Endothelial cell of umbilical vein (primary cell): ENCODE measurements at places on chromosomes 1 and 21. TPM values are rescaled to one million over a fixed set of nuclear protein-coding genes. Genes with fewer than 3 reads are reported as not detected.

DNA sequence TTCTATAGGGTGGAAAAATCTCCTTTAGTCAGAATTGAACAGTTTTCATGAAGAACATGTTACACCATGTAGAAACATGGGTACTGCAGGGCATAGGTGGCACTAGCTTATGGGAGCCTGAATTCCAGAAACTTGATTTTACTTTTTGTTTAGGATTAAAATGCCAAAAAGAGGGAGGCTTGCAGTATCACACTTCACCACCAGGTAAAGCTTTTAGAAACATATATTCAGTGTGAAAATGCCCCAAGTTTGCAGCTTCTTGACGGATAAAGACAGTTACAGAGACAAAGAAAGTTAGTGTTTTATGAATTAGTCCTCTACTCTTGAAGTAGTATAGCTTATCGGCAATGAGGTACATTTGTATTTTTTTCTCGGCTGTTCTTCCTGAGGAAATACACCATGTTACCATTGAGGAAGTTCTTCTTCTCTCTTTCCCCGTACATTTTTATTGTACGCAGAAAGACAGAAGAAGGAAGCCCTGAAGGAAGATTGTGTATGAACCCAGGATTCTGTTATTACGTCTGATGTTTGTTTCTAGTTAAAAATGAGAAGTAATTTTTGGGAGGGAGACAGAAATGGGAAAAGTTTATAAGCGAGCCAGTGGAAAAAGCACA is 66.1 kb downstream of the PBX1 start:
- H3K4me3 ChIP-seq: no peak overlapping the region
- H3K27me3 ChIP-seq: no peaks in the 10 kb centered on the region
- H3K36me3 ChIP-seq: no peaks in the 10 kb centered on the region
- H3K27ac ChIP-seq: no peak overlapping the region
- no peaks in the 10 kb centered on the region for H3K4me1 ChIP-seq
- peak; percentile 43 for DNase-seq

GRCh38 chr1:163202833-163203451 is at the start of gene RGS5:
Gene RGS5 (minus strand): TSS chr1:163202916. CDS start chr1:163202835, 81 bp downstream.
- H3K27me3 ChIP-seq: no peaks in the 10 kb centered on the region
- peak within 1 kb of the TSS; percentile 98 for H3K4me3 ChIP-seq
- DNase-seq: peak; percentile 78
- H3K4me1 ChIP-seq: peaks cover 41% of the 10 kb centered on the region
- no peaks in the 10 kb centered on the region for H3K36me3 ChIP-seq

DNA sequence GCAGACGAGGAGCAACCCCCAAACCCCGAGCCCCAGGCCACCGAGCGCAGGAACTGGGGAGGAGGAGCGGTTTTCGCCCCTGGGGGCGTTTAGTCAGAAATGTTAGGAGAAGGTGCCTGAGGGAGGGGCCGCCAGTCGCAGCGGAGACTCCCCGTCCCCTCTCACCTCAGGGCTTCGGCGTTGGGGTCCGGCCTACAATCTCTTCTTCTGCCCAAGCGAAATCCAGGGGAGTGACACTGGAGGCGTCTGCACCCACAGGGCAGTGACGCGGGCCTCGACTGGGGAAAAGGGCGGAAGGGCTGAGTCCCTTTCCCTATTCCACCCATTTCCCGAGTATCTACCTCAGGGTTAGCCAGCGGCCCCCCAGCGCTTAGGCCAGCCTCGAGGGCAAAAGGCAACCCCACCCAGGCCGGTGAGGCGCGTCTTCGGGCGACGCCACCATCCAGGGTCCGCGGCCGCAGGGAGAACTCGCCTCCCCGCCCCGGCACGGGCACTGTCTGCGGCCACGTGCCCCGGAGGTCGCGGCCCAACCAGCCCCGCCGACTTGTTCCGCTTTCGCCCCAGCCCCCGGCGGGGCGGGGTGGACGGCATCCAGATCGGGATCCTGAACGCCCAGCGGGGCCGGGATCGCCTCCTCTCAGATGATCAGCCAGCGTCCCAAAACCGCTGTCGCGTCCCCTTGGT is 118.7 kb upstream of the BARHL2 start:
- no peak for DNase-seq
- no peak overlapping the region for H3K4me3 ChIP-seq
- no peaks in the 10 kb centered on the region for H3K4me1 ChIP-seq
- H3K27me3 ChIP-seq: peaks cover 88% of the 10 kb centered on the region
- H3K36me3 ChIP-seq: no peaks in the 10 kb centered on the region

Gene OPRD1
- total RNA-seq: not detected in 2 replicates

- no peak for DNase-seq
- H3K27me3 ChIP-seq: no peaks in the 10 kb centered on the region
- peaks cover 28% of the 10 kb centered on the region for H3K4me1 ChIP-seq
Observed at GRCh38 chr1:235329139-235329902, 951 bp downstream of the GGPS1 start.

GRCh38 chr1:54415991-54416390 is 9.8 kb upstream of the SSBP3 start:
- H3K4me1 ChIP-seq: peaks cover 11% of the 10 kb centered on the region
- no peaks in the 10 kb centered on the region for H3K36me3 ChIP-seq
- no peak overlapping the region for H3K27ac ChIP-seq
- no peak overlapping the region for H3K4me3 ChIP-seq
- peaks cover 2% of the 10 kb centered on the region for H3K27me3 ChIP-seq

Gene SUSD4
- not detected in 2 replicates for total RNA-seq

- H3K4me1 ChIP-seq: peaks cover 7% of the 10 kb centered on the region
- no peak for DNase-seq
- no peak overlapping the region for H3K27ac ChIP-seq
- no peak overlapping the region for H3K4me3 ChIP-seq
- H3K36me3 ChIP-seq: no peaks in the 10 kb centered on the region
Observed at GRCh38 chr1:228410671-228411070, 4.0 kb upstream of the TRIM11 start.

DNA sequence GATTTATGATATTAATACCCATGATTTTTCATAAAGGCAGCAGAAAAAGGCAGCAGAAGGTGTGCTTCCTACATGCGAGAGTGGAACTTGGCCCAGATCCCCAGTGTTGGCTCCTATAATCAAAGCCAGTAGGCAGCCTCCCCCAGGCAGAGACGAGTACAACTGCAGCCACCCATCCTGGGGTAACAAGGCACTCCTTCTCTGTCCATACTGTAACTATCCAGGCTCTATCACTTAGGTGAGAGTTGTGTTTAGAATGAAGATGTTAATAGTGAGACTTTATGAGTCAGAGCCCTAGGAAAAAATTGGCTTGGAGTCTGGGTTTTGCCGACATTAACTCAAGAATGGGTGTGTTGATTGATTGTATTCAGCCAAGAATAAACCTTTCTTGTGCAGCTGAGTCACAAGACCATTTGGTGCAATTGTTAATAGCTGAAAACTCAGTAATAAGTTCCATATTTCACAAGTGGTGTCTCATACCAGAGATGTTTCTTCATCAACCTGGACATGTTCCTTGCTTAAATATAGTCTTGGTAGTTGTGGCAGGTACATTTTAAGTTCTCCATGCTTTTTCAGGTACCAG is 322.3 kb downstream of the DUSP10 start:
- H3K4me3 ChIP-seq: no peak overlapping the region
- H3K27me3 ChIP-seq: no peaks in the 10 kb centered on the region
- H3K36me3 ChIP-seq: no peaks in the 10 kb centered on the region
- no peak overlapping the region for H3K27ac ChIP-seq
- DNase-seq: peak; percentile 60
- peaks cover 24% of the 10 kb centered on the region for H3K4me1 ChIP-seq

DNA sequence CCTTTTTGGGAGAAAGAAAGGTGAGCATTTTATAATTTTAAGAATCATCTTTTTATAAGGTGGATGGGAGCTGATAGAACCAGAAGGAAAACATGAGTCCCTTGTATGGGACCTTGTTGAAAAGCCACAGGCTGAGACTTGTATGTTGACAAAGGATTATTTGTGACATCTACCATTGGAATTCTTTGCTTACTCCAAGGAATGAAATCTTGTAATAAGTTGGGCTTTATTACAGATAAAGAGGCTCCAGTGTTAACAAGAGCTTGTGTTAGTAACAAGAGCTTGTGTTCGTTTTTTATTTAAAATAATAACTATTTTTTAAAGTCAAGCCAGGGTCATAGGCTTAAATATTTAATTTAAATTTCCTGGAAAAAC is 201.1 kb upstream of the CHRM3 start:
- no peak for DNase-seq
- no peak overlapping the region for H3K4me3 ChIP-seq
- H3K36me3 ChIP-seq: no peaks in the 10 kb centered on the region
- no peak overlapping the region for H3K27ac ChIP-seq
- H3K4me1 ChIP-seq: no peaks in the 10 kb centered on the region

Gene OR2M3
- total RNA-seq: not detected in 2 replicates

Gene PEX19
- total RNA-seq: 31.5 and 38.4 TPM in 2 replicates

DNA sequence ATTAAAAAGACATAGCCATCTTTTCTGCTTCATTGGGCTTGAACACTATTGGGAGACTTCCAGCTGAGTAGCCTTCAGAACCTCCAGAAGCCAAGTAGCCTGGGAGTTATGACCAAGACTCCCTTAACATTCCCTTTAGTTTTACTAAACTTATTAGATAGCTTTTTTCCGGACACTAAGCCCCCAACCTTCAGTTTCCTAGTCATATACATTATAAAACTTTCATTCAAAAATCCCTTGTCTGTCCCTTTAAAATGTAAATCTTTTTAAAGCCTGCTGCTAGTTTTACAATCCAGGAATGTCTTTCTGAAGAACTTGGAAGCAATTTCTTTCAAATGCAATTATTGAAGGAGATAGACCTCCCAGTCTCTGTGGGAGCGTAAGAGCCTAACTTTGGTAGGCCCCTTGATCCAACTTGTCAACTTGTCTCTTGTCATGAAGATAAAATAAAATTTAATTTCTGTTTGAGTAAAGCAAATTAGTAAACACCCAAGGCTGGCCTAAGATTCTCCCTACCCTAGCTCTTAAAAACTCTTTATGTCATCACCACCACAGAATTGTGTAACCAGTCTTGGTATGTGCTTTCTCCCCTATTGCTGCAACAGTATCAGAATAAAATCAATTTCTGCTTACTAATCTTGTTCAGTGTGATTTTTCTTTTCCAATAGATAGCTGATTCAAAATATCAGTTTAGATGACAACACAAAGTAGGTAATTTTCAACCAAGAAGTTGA is 796.2 kb downstream of the PLA2G4A start:
- no peaks in the 10 kb centered on the region for H3K36me3 ChIP-seq
- no peak overlapping the region for H3K27ac ChIP-seq
- no peaks in the 10 kb centered on the region for H3K4me1 ChIP-seq
- no peak overlapping the region for H3K4me3 ChIP-seq
- no peak for DNase-seq

DNA sequence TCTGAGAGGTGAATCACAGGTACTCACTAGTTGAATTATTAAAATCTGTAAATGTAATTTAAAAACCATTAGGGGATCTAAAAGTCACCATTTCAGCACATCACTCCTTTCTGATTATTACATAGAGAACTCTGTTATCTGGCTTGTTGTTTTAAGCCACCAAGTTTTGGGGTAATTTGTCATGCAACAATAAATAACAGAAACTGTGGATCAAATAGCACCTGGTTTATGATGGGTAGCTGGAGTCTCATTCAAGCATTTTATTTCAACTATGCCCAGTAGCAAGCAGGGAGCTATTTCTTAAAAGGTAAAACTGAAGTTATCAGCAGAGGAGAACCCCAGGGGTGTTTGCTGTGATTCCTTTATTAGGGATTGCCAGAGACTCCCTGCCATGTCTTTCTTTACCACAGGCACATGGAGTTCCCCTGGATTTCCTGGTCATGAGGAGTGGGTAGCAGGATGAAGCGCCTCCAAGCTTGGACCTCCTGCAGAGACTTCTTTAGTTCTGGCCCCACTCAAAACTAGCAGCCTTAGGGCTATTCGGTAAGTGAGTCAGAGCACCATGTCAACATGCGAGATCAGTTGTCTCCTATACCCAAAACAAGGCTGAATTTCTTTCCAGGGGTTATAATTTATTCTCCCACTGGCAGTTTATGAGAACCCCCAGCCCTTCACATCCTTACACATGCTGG is 179.2 kb downstream of the GIPC2 start:
- no peak for DNase-seq
- H3K4me1 ChIP-seq: no peaks in the 10 kb centered on the region
- no peaks in the 10 kb centered on the region for H3K36me3 ChIP-seq

DNA sequence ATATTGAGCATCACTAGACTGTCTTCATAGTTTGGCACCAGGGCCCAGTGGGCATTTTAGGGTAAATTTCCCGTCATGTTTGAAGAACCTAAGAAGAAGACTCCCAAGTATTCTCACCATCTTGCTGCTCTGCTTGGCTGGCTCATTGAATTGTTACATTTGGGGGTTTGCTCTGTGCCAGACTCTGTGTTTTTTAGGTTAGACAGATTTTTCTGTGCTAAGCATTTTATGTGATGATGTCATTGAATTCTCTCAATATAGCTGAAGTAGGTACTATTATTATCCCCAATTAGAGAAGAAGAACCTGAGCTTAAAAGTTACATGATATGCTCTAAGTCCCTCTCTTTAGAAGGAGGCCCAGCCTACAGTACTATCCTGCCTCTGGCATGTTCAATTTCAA is 28.0 kb upstream of the DNASE2B start:
- DNase-seq: no peak
- H3K27me3 ChIP-seq: no peaks in the 10 kb centered on the region
- H3K36me3 ChIP-seq: no peaks in the 10 kb centered on the region

DNA sequence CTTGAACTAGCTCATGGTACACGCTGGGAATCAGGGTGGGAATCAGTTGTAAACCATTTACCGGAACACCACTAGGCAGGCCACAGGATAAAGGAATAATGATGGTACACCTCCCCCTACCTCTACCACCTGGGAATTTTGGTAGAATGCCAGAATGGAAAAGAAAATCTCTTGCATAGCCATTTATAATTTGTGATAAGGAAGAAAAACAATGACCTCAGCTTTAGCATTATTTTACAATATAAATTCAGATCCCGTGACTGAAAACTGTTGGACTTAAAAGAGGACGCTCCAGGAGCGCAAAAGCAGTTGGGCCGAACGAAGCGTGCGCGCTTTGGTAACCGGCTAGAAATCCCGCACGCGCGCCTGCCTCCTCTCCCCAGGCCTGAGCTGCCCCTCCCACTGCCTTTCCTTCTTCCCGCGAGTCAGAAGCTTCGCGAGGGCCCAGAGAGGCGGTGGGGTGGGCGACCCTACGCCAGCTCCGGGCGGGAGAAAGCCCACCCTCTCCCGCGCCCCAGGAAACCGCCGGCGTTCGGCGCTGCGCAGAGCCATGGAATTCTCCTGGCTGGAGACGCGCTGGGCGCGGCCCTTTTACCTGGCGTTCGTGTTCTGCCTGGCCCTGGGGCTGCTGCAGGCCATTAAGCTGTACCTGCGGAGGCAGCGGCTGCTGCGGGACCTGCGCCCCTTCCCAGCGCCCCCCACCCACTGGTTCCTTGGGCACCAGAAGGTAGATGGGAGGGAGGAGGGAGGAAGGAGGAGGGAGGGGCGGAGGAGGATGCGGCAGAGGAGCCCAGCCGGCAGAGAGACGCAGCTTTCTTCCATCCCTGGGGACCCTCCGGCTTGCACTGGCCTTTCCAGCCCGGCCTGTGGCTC is at the start of gene CYP4X1:
Gene CYP4X1, plus strand, starts transcription at position 402 of the 873 bp plus-strand sequence. Its CDS starts 149 bp downstream, at position 551.
- peaks cover 12% of the 10 kb centered on the region for H3K4me1 ChIP-seq
- no peaks in the 10 kb centered on the region for H3K27me3 ChIP-seq
- H3K27ac ChIP-seq: no peak within 1 kb of the TSS
- H3K4me3 ChIP-seq: no peak within 1 kb of the TSS
- H3K36me3 ChIP-seq: no peaks in the 10 kb centered on the region

Gene GSTM3
- 18.5 and 27.9 TPM in 2 replicates for total RNA-seq

GRCh38 chr1:232973652-232974611 is 23.5 kb downstream of the NTPCR start:
- H3K27ac ChIP-seq: no peak overlapping the region
- DNase-seq: peak; percentile 48
- H3K4me1 ChIP-seq: peaks cover 2% of the 10 kb centered on the region
- H3K36me3 ChIP-seq: peaks cover 3% of the 10 kb centered on the region
- no peaks in the 10 kb centered on the region for H3K27me3 ChIP-seq

Gene KRTAP11-1
- not detected in 2 replicates for total RNA-seq
